Activated CD4-positive, alpha-beta memory T cell treated with anti-CD3 and anti-CD28 coated beads, Interleukin-2, amount 10 ng/mL, durations not matched to agents 7 days and 5 days (primary cell): ENCODE measurements at places on chromosomes 2 and 18.
A peak's percentile ranks its signal among the peaks of the same experiment; 100 is the strongest.

- H3K4me1 ChIP-seq, result peaks cover 28% of the 10 kb centered on the region
- DNase-seq, result peak; percentile 56
- peaks cover 24% of the 10 kb centered on the region for H3K36me3 ChIP-seq
- H3K27me3 ChIP-seq, result peaks cover 5% of the 10 kb centered on the region
Observed at GRCh38 chr2:27049422-27050280, 1.8 kb upstream of the AGBL5 start.

GRCh38 chr2:199092419-199092818, 365.3 kb downstream of the SATB2 start:
- H3K27ac ChIP-seq, result no peak overlapping the region
- no peaks in the 10 kb centered on the region for H3K27me3 ChIP-seq
- H3K4me3 ChIP-seq, result no peak overlapping the region
- no peaks in the 10 kb centered on the region for H3K36me3 ChIP-seq

DNA sequence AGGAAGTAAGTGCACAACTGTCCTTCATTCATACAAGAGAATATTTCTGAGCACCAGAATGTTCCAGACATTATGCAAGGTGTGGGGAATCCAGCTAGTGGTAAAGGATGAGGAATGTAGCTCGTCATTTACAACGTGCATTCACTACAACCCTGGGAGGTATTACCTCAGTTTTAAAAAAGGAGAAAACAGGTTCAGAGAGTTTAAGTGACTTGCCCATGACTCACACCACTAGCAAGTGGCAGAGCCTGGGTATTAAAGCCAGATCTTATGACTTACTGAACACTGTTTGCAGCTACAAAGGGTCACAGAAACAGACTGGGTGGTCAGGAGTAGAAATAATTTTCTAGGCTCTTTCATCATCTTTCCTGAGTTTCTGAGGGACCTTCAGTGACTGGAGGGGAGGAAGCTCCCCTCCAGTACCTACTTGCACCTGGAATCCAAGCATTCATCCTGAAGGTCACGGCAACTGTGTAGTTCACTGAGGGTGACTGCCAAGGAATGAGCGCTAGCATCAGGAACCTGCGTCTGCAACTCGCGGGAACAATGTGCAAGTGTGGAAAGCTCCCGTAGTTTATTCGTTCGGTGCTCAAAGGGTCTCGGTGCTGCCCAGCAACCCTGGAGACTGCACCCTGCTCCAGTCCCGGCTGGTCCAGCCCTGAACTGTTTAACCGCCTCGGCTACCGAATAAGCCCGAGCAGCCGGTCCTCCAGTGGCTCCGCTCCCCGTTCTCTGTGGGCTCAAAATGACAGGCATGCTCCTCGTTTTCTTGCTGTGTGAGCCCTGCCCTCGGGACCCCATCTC, 647 bp downstream of the CCDC121 start:
- H3K4me3 ChIP-seq, result no peak overlapping the region
- no peak for DNase-seq
- H3K4me1 ChIP-seq, result peaks cover 16% of the 10 kb centered on the region
- no peaks in the 10 kb centered on the region for H3K27me3 ChIP-seq

- peaks cover 88% of the 10 kb centered on the region for H3K4me1 ChIP-seq
- H3K27me3 ChIP-seq, result no peaks in the 10 kb centered on the region
- no peak overlapping the region for H3K4me3 ChIP-seq
- no peak for DNase-seq
Observed at GRCh38 chr18:48835745-48836170, 115.0 kb downstream of the SMAD7 start.

DNA sequence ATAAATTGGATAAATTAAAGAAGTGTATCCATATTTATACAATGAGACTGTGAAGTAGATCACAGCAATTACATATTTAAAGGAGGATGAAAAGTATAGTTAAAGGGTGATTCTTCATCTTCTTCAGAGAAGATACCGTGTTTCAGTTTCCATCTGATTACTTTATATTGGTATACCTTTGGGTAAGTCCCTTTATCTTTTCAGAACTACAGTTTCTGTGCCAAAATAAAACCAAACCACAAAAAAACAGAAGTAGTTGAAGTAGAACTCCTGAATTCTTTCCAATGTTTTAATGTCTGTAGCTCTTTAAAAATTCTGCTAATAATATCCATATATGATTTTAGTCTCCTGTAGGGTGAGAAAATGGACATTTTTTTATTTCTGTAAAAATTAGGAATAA, 231.2 kb upstream of the LINC00305 start:
- H3K27me3 ChIP-seq, result no peaks in the 10 kb centered on the region
- no peak for DNase-seq
- H3K4me3 ChIP-seq, result no peak overlapping the region
- H3K36me3 ChIP-seq, result no peaks in the 10 kb centered on the region

DNA sequence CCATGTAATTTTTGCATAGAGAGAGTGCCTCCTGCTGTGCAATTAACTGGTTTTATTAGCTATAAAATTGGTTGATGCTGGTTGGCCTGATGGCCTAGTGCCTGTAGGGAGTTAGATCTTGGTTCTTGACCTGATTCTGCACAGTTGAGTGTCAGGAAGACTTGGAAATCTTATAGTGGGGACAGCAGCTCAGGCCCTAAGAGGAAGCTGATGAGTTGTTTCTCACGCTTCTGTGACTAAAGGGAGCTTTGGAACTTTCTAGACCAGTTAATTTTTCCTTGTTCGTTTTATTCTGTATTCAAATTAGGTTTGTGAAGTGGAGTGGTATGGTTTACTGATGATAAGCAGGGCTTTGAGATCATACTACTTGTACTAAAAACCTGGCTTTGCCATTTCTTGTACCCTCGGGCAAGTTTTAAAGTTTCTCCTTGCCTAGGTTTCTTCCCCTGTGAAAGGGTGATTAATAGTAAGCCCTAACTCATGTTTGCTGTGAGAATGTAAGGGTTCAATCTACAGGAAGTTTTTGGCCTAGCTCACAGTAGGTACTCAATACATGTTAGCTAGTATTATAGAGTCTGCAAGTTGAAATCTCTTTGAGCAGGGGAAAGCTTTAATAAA, 82.1 kb downstream of the MAP3K20 start:
- DNase-seq, result no peak
- no peaks in the 10 kb centered on the region for H3K4me1 ChIP-seq
- no peaks in the 10 kb centered on the region for H3K27me3 ChIP-seq
- H3K27ac ChIP-seq, result no peak overlapping the region
- no peak overlapping the region for H3K4me3 ChIP-seq
- H3K36me3 ChIP-seq, result peaks cover 5% of the 10 kb centered on the region

- H3K27ac ChIP-seq, result no peak overlapping the region
- peaks cover 13% of the 10 kb centered on the region for H3K36me3 ChIP-seq
- H3K4me1 ChIP-seq, result no peaks in the 10 kb centered on the region
Observed at GRCh38 chr2:101464841-101465240, 10.1 kb downstream of the RFX8 start.

DNA sequence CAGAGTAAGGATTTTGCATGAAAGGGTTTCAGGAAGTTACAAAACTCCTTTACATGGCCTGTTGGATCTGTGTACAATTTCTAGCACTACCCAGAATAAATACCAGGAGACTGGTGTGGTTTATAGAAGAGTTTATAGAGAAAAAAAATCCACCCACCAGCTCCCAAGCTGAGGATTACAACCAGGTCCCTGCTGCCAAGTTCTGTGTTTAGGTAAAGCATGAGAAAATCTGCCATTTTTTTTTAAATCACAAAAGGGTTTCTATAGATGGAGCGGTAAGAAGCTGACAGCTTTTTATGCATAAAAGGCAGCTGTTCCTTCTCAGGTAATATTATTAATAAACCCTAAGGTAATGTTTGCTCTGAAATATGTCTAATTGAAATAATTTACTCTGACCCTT, 545.4 kb upstream of the ZEB2 start:
- H3K4me3 ChIP-seq, result no peak overlapping the region
- no peaks in the 10 kb centered on the region for H3K27me3 ChIP-seq
- no peaks in the 10 kb centered on the region for H3K4me1 ChIP-seq
- no peak for DNase-seq
- H3K27ac ChIP-seq, result no peak overlapping the region
